Kidney capillary endothelial cell (primary cell): ENCODE measurements at places on chromosomes 6 and 20.

- no peak for DNase-seq
Measured at GRCh38 chr6:82033631-82034211, 213.8 kb downstream of the IBTK start.

GRCh38 chr20:35920523-35920922, 33.8 kb downstream of the SCAND1 start:
- DNase-seq = no peak

GRCh38 chr6:156657296-156657695, 119.9 kb upstream of the ARID1B start:
- DNase-seq = no peak

- no peak for DNase-seq
Measured at GRCh38 chr20:46031014-46031569, 2.1 kb downstream of the SLC12A5 start.

DNA sequence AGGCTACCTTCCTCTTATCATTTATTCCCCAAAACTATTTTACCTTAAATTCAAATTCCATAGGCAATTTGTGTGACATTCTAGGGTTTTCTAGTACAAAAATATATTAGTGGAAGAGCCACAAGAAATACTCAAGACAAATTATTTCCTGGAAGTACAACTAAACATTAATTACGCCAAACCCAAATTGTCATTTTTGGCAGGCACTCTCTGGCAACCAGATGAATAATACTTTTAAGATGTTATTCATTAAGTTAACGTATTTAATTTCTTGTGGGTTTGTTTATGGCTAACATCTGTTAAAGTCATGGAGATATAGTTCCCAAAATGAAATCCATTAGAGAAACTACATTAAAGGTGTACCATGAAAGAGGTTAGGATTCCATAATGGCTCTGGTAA, 40.5 kb downstream of the HMGN3 start:
- DNase-seq = no peak

DNA sequence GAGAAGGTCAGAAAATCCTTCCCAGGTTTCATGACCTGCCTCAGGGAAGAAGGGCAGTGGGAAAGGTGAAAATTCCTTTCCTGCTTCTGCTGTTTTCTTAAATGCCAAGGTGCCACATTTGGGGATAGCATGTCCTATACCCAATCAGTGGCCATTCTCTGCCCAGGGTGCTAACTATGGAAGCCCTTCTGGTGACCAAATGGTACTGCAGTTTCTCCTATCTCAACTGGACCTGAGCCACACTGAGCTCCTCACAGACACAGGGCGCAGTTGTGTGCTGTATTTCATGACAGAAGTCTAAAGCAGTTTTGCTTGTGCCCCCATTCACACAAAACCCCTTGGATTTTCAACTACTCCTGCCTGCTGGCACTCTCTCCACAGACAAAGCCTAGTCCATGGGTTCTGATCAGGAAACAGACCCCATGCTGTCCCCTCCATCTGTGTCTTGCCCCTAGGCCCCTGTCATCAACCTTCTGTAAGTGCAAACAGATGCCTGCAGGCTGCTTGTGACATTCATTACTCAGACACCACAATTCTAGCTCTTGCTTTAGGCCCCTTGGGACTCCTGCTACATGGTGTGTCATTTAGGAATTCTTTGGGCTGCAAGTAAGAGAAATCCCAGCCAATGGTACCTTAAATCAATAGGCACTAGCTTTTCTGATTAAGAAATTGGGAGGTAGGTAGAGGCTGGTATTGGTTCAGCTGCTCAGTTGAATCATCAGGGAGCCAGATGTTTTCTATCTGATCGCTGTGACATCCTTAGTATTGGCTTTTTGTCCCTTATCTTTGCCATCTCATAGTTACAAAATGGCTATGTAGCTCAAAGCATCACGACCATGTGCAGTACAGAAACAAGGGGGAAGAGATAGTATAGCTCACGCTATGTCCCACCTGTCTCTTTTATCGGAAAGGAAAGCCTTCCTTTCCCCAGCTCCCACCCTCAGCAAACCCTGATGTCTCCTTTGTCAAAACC, 147.8 kb downstream of the CD83 start:
- DNase-seq = no peak

DNA sequence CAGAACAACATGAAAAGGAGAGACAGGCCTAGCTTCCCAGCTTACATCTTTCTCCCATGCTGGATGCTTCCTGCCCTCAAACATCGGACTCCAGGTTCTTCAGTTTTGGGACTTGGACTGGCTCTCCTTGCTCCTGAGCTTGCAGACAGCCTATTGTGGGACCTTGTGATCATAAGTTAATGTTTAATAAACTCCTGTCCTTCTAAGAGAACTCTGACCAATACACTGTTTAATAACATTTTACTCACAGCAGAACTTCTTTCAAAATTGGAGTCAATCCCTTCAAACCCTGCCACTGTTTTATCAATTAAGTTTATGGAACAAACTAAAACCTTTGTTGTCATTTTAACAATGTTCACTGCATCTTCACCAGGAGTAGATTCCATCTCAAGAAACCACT, 111.4 kb downstream of the PREP start:
- DNase-seq = no peak

- DNase-seq = no peak
Measured at GRCh38 chr6:15247500-15248450, 1.9 kb downstream of the JARID2 start.

- no peak for DNase-seq
Measured at GRCh38 chr6:89525786-89526562, 93.0 kb downstream of the ANKRD6 start.

- peak; percentile 36 for DNase-seq
Measured at GRCh38 chr6:40936818-40937251, 102.2 kb downstream of the UNC5CL start.

GRCh38 chr6:16950825-16951495, 150.9 kb upstream of the STMND1 start:
- no peak for DNase-seq

DNA sequence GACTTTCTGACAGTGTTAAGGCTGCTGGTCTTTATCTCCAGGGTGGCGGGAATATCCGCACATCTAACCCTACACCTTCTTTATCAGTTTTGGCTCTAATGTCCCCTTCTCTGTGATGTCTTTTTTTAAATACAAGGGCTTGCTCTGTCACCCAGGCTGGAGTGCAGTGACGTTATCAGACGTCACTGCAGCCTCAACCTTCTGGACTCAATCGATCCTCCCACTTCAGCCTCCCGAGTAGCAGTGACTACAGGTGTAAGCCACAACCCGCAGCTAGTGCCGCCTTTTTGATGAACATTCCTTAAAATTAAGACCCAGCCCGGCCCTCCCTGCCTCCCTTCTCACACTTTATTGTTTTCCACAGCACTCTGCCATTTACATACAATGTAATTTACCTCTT, 120.1 kb upstream of the CDH4 start:
- DNase-seq = no peak

GRCh38 chr6:170266061-170266825, 24.6 kb downstream of the DLL1 start:
- DNase-seq = no peak

GRCh38 chr6:88586371-88587149, 376.9 kb downstream of the RNGTT start:
- DNase-seq = no peak

DNA sequence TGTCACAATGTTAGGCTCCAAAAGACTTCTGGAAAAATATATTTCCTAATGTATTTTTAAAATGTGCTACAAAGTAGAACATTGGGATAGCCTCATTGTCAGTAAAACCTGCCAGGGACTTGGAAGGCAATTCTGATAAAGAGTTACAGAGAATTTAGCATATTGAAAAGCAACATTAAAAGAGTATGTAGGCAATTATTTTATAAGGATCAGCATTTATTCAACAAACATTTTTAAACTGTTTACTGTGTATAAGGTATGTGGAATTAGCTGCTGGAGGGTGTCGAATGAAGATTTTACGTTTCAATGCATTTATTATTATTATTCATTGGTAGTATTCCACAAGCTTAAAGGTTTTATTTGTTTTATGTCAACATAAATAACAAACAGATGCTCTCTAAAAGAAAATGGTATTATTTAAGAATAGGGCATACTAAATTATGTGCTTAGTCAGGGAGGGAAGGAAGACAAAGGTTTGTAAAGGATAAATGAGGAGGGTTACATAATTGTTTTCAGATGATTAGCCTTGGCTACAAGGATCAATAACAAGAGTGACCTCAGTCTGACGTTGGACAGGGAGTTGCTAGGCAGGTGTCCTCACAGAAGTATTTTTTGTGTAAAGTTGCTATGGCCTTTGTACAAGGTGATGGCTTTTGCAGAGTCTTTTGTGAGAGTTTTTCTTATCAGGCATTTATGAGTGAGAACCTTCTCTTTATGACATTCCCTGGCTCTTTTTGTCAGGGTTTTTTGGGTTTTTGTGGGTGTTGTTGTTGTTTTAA, 313.4 kb upstream of the PLCB4 start:
- no peak for DNase-seq

GRCh38 chr6:16257999-16258708, 19.8 kb downstream of the GMPR start:
- DNase-seq = no peak

DNA sequence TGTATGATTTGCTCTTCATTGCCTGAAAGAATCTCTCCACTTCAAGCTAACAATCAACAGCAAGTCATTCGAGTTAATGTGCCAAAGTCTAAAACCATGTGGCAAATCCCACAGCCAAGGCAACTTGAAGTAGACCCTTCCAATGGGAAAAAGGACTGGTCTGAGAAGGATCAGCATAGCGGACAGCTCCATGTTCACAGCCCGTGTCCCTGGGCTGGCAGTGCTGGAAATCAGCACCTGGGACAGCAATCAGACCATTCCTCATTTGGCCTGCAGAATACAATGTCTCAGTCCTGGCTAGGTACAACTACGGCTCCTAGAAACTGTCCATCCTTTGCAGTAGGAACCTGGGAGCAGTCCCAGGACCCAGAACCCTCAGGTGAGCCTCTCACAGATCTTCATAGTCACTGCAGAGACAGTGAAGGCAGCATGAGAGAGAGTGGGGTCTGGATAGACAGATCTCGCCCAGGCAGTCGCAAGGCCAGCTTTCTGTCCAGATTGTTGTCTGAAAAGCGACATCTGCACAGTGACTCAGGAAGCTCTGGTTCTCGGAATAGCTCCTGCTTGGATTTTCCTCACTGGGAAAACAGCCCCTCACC, 1.1 kb downstream of the GJA10 start:
- peak; percentile 38 for DNase-seq

GRCh38 chr20:38748861-38749149, 545 bp downstream of the ACTR5 start:
- no peak for DNase-seq

- no peak for DNase-seq
Measured at GRCh38 chr6:157188213-157188612, 135.1 kb downstream of the TMEM242 start.

DNA sequence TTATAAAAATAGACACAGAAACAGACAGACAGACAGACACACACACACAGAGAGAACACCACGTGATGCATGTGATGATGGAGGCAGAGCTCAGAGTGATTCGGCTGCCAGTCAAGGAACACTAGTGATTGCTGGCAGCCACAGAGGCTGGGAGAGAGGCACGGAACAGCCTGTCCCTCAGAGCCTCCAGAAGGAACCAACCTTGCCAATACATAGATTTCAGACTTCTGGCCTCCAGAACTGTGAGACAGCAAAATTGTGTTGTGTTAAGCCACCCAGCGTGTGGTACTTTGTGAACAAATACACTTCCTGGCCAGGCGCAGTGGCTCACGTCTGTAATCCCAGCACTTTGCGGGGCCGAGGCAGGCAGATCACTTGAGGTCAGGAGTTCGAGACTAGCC, 9.5 kb upstream of the PARD6B start:
- no peak for DNase-seq

GRCh38 chr6:167445568-167445967, 120.7 kb downstream of the TTLL2 start:
- DNase-seq = no peak

DNA sequence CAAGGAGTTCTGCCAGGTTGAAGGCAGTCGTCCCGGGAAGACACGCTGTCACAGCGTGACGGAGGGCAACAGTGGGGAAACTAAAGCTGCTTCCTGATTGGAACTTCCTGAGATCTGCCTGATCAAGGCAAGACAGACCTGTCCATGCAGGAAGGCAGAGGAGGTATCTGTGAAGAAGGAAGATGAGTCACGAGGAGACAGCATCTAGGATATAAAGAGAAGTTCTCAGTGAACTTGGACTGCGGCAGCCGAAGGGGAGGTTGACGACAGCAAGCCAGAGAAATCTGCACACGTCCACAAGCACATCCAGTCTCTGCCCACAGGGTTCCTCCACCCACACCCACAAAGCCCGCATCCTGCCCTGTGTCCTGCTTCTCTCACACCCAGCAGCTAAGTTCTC, 38.6 kb downstream of the PREP start:
- DNase-seq = peak; percentile 56

DNA sequence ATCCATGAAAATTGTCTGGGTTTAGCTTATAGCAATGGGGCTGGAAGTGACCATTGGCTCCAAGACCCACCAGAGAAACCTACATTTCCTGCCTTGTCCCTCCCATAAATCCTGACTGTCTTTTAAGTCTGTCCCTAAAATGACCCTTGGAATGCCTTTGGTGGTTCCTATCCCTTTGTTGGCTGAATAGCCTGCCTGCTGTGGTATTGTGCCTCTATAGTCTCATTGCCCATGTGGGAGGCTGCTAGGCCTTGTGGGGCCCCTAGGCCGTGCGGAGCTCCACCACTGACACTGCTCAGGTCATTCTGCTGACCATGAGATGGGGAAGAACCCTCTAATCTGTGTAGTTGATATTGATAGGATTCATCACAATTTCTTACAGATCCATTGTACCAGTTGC, 43.3 kb downstream of the SCP2D1 start:
- no peak for DNase-seq

DNA sequence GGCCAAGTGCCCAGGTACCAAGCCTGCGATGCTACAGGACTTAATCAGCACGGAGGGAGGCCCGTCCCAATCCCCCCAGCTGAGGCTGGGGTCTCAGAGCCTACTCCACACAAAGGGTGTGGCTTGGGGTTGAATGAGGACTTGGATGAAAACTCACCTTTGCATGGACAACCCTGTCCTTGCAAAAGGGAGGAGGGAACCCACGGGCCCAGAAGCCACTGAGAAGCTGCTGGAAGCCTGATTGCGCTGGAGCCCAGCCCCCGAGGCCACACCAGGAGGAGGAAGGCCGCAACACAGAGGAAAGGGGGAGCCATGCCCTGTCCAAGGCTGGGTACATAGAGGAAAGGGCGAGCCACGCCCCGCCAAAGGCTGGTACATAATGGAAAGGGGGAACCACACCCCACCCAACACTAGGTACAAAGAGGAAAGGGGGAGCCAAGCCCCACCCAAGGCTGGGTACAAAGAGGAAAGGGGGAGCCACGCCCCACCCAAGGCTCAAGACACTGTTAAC, 158.8 kb downstream of the DLL1 start:
- DNase-seq = no peak

- no peak for DNase-seq
Measured at GRCh38 chr20:36777576-36777975, 4.0 kb upstream of the DSN1 start.

DNA sequence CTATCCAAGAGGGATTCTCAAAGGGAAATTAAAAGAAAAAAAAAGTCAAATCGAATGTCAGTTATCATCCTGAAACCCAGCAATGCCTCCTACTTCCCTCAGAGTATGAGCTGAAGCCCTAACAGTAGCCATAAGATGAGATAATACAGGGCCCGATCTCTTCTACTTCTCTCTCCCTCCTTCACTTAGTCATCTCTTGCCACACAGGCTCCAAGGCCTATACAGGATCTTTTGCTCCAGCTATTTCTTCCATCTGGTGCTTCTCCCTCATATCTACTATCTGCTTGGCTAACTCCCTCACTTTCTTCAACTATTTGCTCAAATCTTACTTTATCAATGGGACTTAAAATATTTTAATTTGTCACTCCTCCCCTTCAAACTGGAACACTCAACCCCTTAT, 215.3 kb downstream of the RNGTT start:
- no peak for DNase-seq

- no peak for DNase-seq
Measured at GRCh38 chr6:13431861-13432465, 55.4 kb downstream of the GFOD1 start.
